ENCODE measurements at places on chromosomes 16 and 17. TPM values are rescaled to one million over a fixed set of nuclear protein-coding genes. Genes with fewer than 3 reads are reported as not detected.

P4HB gene
- 1,150 TPM for total RNA-seq

CCL23 gene
- not detected for total RNA-seq

KRT36 gene
- not detected for total RNA-seq

SOST gene
- total RNA-seq = not detected

CACNG3 gene
- total RNA-seq = not detected

LRRC46 gene
- total RNA-seq = not detected
